MCF 10A (cell line): ENCODE measurements at places on chromosomes 6 and 20. TPM values are rescaled to one million over a fixed set of nuclear protein-coding genes. Genes with fewer than 3 reads are reported as not detected.

Gene RAB32
- total RNA-seq = 39.7 and 73.6 TPM in 2 replicates

Gene CST9L
- total RNA-seq = not detected in 2 replicates

Gene FAM83D
- 10.7 and 18.4 TPM in 2 replicates for total RNA-seq

Gene AFDN
- total RNA-seq = 115 and 124 TPM in 2 replicates

Gene SMLR1
- not detected in 2 replicates for total RNA-seq

Gene TUBB1
- not detected in 2 replicates for total RNA-seq

Gene GINS1
- total RNA-seq = 5.2 and 6.0 TPM in 2 replicates
